ENCODE measurements at places on chromosomes 16 and 17. TPM values are rescaled to one million over a fixed set of nuclear protein-coding genes. Genes with fewer than 3 reads are reported as not detected.

The ATP1B2 gene
- total RNA-seq = 10.4 TPM

The NEUROD2 gene
- total RNA-seq = not detected

The SMIM36 gene
- not detected for total RNA-seq

The TNFRSF17 gene
- total RNA-seq = not detected

- no peak overlapping the region for H3K27ac ChIP-seq
- H3K4me3 ChIP-seq = no peak overlapping the region
- H3K4me1 ChIP-seq = peaks cover 17% of the 10 kb centered on the region
- H3K36me3 ChIP-seq = no peaks in the 10 kb centered on the region
- no peak for DNase-seq
- no peaks in the 10 kb centered on the region for H3K27me3 ChIP-seq
These were observed 1526.0 kb downstream of the CDH8 start for GRCh38 chr16:60510208-60510607.

- H3K36me3 ChIP-seq = peaks cover 6% of the 10 kb centered on the region
- H3K27me3 ChIP-seq = peaks cover 8% of the 10 kb centered on the region
- H3K4me3 ChIP-seq = no peak overlapping the region
These were observed 11.2 kb downstream of the MRPL27 start for GRCh38 chr17:50361561-50362480.

- no peak for DNase-seq
- H3K4me1 ChIP-seq = peaks cover 32% of the 10 kb centered on the region
- H3K27me3 ChIP-seq = peaks cover 1% of the 10 kb centered on the region
- H3K4me3 ChIP-seq = no peak overlapping the region
- H3K27ac ChIP-seq = no peak overlapping the region
These were observed 5.5 kb downstream of the PSMD12 start for GRCh38 chr17:67360880-67361279.

GRCh38 chr17:29461483-29462206 is 71.5 kb downstream of the TAOK1 start:
- no peak for DNase-seq
- H3K4me3 ChIP-seq = no peak overlapping the region
- peaks cover 9% of the 10 kb centered on the region for H3K4me1 ChIP-seq
- H3K27ac ChIP-seq = peak overlapping the region; percentile 4

DNA sequence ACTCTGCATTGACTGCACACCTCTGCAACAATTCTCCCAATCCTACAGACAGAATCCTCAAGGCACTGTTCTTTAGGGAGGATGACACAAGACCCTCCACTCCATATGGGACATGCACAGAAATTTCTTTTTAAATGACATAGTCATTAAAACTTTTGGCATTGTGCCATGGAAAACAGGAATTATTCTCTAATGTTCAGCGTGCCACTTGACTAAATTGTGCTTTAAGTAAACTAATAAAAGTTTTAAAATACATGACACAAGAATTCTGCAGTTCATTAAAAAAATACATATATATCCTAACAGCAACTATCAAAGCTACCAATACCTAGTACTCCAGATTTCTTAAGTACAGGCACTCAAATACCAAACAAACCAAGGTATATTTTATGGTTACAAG is 16.0 kb downstream of the CEP112 start:
- DNase-seq = no peak
- no peaks in the 10 kb centered on the region for H3K36me3 ChIP-seq

GRCh38 chr16:11074131-11074530 is 129.8 kb downstream of the CLEC16A start:
- H3K36me3 ChIP-seq = peaks cover 27% of the 10 kb centered on the region
- H3K27ac ChIP-seq = no peak overlapping the region
- no peak for DNase-seq
- H3K4me3 ChIP-seq = no peak overlapping the region
- H3K27me3 ChIP-seq = peaks cover 8% of the 10 kb centered on the region
- no peaks in the 10 kb centered on the region for H3K4me1 ChIP-seq

- H3K36me3 ChIP-seq = peaks cover 12% of the 10 kb centered on the region
- DNase-seq = no peak
- H3K4me1 ChIP-seq = peaks cover 2% of the 10 kb centered on the region
- H3K27me3 ChIP-seq = peaks cover 8% of the 10 kb centered on the region
- H3K27ac ChIP-seq = no peak overlapping the region
- H3K4me3 ChIP-seq = no peak overlapping the region
These were observed 6.1 kb downstream of the WDR81 start for GRCh38 chr17:1730326-1731193.

DNA sequence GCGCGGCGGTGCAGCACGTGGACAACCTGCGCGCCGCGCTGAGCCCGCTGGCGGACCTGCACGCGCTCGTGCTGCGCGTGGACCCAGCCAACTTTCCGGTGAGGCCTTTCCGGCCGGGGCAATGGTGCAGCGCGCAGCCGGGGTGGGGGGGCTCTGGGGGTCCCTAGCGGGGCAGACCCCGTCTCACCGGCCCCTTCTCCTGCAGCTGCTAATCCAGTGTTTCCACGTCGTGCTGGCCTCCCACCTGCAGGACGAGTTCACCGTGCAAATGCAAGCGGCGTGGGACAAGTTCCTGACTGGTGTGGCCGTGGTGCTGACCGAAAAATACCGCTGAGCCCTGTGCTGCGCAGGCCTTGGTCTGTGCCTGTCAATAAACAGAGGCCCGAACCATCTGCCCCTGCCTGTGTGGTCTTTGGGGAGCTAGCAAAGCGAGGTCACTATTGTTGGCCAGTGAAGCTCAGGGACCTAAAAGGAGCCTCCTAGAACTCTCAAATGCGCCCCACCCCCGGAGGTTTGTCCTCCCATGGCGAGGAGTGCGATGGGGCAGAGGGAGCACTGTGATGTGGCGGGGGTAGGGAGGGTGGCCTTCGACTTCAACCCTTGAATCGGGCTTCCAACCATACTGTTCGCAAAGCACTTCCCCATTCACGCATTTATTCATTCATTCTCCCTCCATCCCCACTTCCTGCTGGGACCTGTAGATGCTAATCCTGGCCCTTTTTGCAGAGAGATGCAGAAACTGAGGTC is 770 bp downstream of the HBM start:
- DNase-seq = no peak
- H3K27me3 ChIP-seq = peaks cover 27% of the 10 kb centered on the region
- peaks cover 3% of the 10 kb centered on the region for H3K36me3 ChIP-seq
- no peak overlapping the region for H3K27ac ChIP-seq
- no peak overlapping the region for H3K4me3 ChIP-seq

DNA sequence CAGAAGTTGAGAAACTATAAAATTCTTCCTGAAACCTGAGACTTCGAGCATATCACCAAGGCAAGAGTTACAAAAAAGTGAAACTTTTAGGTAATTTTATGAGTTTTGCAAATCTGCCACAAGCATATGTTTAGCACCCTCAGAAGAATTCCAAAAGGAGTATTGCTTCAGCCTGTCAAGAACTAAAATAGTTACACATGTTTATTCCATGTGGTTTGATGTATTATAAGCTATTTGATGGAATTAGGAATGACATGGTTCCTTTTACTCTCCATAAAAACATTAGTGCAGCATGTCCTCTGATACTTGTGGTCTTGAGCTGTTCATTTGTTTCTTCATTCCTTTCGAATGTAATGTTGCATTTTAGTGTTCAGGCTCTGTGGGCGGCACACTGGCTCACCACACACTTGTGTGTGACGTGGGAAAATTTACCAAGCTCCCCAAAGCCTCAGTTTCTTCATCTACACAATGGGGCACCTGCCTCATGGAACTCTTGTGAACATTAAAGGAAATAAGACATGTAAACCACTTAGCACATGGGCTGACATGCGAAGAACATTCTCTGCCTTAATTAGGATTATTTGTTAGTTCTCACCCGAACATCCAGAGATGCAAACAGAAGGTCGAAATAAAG is 204.2 kb upstream of the FOXF1 start:
- H3K36me3 ChIP-seq = no peaks in the 10 kb centered on the region
- H3K27ac ChIP-seq = no peak overlapping the region
- H3K4me1 ChIP-seq = peaks cover 8% of the 10 kb centered on the region

DNA sequence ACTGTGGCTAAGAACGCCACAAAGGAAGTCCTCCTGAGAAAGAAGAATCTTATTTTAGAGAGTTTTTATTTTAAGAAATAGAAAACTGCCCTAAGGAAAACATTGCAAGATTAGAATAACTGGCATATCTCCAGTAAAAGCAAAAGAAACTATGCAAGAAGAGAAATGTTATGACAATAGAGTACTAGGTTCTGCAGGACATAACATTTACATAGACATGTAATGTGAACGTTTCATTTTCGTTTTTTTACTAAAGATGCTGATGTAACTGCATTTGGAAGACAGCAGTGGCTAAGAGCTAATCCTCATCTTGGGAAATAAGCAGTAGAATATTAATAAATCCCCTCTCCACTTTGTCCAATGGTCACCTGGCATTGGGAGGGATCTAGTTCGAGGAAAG is 7.8 kb upstream of the ASGR2 start:
- H3K27ac ChIP-seq = no peak overlapping the region
- peaks cover 8% of the 10 kb centered on the region for H3K4me1 ChIP-seq
- H3K4me3 ChIP-seq = no peak overlapping the region
- no peaks in the 10 kb centered on the region for H3K36me3 ChIP-seq

DNA sequence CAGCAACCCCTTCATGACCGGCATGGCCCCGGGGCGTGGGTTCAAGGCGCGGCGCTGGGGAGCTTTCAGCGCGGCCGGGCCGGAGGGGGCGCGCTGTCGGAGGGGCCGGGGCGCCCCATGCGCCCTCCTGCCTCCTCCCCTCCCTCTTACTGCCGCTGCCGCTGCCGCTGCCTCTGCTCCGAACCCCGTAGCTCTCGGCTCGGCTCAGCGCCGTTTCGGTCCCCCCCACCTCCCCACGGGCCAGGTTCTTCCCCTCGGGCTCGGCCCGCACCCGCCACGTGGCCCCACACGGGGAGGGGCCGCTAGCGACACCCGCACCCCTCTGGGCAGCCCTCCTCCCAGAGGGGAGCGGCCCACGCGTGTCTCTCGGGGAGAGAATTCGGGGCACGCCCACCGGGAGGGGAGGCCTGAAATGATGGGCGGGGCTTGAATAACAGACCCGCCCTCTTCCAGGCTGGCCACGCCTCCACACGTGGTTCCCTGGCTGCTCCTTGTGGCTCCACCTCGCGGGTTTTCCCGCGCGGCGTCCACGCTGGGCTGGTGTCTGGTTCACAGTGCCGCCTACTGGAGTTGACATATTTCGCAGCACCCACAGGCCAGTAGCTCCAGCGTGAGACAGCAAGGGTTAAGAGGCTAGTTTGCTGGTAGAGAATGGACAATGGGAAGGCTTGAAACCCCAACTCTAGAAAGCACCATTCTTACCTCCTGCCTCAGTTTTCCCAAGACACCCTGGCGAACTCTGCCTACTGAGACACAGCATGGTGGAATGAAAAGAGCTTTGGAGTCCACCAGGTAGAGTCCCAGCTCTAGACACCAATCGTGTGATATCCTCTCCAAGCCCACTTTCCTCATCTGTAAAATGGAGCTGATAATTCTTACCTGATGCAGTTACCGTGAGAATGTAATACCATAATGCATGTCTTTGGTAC is at the start of gene KCNH4:
TSS of gene KCNH4 (minus strand) at position 221 of the 929 bp plus-strand sequence. CDS start at position 24, 197 bp downstream.
- peak; percentile 63 for DNase-seq
- no peak within 1 kb of the TSS for H3K4me3 ChIP-seq

DNA sequence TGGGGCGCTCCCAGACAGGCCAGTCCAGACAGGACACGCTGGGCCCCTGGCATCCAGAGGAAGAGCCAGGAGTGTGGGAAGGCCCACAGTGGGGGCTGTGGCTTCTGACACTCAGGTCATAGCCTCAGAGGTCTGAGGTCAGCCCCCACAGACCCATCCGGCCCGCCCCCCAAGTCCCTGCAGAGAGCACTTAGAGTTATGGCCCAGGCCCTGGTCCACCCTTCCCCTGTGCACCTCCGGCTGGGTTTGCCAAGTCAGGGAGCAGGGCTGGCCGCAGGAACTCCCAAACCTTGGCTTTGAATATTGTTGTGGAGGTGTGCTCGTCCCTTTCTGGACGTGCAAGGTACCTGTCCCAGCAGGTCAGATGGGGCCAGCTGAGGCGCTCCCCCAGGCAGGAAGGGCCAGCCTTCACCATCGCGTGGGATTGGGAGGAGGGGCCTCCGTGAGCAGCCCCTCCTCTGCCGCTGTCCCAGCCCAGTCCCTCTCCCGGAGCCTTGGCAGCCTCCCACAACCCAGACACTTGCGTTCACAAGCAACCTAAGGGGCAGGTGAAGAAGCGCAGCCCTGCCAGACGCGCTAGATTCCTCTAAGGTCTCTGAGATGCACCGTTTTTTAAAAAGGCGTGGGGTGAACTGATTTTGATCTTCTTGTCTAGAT is 74.6 kb downstream of the SOCS1 start:
- peaks cover 8% of the 10 kb centered on the region for H3K27me3 ChIP-seq
- H3K4me3 ChIP-seq = no peak overlapping the region
- no peak for DNase-seq
- peaks cover 16% of the 10 kb centered on the region for H3K36me3 ChIP-seq
- H3K4me1 ChIP-seq = peaks cover 3% of the 10 kb centered on the region
- H3K27ac ChIP-seq = no peak overlapping the region

DNA sequence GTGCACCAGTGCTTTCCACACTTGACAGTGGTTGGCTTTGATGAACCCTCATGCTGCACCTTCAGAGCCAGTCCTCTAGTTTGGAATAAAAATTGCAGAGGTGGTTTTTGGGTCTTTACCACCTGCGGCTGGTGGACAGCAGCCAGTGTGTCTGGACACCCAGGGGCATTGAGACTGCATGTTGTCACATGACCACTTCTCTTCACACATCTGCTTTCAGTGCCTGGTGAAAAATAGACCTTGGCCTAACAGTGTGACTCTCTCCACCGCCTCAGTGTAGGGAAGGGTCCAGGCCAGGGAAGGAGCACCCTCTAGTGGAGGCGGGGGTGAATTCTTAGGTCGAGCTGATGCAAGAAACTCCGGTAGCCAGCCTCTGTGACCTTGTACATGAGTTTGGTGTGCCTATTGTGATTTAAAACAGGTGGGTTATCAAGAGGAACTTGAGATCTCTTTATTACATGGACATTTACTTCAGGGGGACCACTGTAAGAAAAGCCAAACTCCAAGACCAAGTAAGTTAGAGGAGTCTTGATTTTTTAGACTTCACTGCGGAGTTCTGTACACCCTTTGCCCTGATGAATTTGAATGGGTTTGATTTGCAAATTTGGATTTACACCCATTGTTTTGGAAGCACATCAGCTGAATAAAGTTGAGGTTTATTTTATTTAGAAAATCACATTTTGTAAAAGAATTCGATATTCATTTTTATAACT is 17.9 kb downstream of the GOSR2 start:
- peak; percentile 88 for DNase-seq
- peaks cover 3% of the 10 kb centered on the region for H3K4me1 ChIP-seq
- H3K4me3 ChIP-seq = no peak overlapping the region
- H3K27me3 ChIP-seq = peaks cover 7% of the 10 kb centered on the region
- no peak overlapping the region for H3K27ac ChIP-seq

DNA sequence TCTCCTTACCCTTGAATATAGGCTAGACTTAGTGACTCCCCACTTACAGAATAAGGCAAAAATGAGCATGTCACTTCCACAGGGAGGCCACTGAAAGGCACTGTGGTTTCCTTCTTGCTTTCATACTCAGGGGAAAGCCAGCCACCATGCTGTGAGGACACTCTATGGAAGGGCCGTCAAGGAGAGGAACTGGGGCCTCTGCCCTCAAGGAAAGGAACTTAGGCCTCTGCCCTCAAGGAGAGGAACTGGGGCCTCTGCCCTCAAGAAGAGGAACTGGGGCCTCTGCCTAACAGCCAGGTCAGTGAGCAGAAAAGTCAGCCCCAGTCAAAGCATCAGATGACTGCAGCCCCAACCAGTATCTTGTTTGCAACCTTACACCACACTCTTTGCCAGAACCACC is 30.1 kb downstream of the VPS35 start:
- no peaks in the 10 kb centered on the region for H3K4me1 ChIP-seq
- peaks cover 26% of the 10 kb centered on the region for H3K36me3 ChIP-seq
- H3K27me3 ChIP-seq = peaks cover 7% of the 10 kb centered on the region
- no peak overlapping the region for H3K27ac ChIP-seq
- DNase-seq = no peak
- no peak overlapping the region for H3K4me3 ChIP-seq

Data from endothelial cell (in vitro differentiated cells).